Stimulated activated CD8-positive, alpha-beta memory T cell treated with anti-CD3 and anti-CD28 coated beads, Interleukin-7, amount 100 ng/mL, for 24 hours (primary cell): ENCODE measurements at places on chromosomes 7 and 10.

DNA sequence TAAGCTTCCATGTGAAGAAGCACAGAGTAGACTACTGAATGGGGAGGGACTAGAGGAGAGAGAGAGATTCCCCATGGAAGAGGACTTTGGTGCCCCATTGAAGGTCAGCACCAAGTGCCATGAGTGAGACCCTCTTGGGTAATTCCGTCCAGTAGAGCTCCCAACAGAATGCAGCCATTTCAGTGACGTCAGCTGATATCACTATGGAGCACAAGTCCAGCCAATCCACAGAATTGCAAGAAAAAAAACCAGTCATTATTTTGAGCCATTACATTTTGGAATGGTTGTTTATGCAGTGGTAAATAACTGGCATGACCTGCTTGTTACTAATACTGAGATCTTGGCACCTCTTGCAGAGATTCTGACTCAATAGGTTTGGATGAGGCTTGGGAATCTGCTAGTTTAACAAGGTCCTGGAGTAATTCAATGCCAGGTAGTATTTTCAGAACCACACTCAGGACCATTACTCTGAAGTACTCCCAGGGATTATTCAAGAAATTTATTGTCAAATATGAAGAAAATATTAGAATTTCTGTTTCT, 52.6 kb upstream of the SP8 start:
- DNase-seq: no peak

DNA sequence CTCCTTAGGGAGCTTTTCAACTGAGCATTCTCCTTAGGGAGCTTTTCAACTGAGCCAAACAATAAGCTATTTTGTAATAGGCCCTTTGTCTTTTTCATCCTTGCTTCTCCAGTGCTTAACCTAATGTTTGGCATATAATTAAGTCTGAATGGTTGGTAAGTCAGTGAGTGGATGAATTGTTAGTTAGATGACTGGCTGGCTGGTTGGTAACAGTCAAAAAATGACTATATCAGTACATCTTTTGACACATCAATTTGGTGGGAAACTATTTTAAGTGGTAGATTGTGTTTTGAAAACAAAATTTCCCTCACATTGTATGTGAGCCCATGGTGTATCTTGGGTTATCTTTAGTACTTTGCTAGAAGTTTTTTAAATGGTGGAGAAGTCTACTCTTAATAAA, 16.4 kb downstream of the ING3 start:
- DNase-seq: no peak

DNA sequence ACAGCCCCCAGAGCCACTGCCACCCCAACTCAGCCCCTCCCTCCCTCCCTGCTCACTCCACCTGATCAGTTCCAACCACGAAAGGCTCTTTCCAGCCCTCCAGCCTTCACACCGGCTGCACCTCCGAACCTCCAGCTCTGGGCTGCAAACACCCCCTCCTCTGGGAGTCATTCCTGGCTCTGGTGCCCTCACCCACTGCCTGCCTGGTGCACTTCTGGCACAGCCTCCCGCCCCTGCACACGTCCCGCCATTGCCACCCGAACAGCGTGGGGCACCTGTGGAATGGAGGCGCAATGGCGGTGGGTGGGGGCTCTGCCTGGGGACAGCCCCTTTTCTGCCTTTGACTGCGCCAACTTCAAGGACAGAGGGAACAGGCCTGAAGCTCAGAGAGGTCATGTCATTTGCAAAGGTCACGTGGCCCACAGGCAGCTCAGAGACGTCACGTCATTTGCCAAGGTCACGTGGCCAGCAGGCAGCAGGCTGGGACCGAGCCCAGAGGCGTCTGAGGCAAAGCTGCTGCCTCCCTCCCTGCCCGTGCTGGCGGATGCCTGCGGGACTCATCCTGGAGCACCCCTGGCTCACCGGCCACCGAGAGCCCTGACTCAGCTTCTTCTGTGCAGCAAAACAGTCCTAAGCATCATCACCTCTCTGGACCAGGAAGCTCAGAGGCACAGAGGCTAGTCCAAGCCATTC, 76.0 kb upstream of the DNAAF5 start:
- DNase-seq: no peak

DNA sequence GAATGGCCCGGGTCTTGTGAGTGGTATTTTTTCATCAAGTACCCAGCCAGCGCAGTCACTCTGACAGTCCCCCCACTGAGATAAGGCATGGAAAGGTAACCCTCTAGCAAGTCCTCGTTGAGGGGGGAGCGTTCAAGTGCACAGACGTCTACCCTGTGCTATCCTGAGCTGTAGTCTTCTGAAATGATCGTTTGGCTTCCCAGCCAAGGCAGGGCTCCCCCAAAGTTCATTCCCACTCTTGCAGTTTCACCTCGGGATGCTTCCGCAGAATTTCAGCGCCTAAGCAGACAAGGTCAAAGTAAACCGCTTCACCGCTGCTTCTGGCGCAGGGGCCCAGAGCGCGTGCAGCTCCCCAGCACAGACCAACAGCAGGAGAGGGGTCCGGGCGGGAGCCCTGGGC, 1.8 kb downstream of the INSYN2A start:
- no peak for DNase-seq

DNA sequence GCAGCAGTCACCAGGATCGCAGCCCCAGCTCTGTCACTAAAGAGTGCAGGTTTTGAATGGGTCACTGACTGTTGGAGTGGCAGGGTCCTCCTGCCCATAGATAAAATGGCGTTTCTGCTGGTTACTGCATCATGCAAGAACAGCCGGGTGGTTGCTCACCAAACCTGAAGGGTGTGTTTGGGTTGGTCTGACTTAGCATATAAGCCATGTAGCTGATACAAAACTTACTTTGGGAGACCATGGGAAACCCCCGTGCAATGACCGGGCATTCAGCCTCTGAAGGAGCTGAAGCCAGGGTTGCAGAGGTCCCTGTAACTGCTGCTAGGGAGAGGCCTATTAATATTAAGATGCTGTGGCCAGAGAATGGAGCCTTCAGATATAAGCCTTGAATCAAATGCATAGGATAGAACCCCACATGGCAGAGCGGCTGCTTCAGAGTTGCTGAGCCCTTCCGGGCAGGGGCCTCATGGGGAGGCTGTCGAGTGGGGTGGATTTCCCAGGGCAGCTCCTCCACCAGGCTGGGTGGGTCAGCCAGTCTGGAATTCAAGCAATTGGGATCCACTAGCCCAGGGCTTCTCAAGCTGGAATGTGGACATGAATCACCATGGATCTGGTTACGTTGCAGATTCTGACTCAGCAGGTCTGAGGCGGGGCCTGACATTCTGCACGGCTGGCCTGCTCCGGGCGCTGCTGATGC, 70.9 kb upstream of the CTBP2 start:
- no peak for DNase-seq

GRCh38 chr7:41035794-41036193, 667.1 kb downstream of the INHBA start:
- no peak for DNase-seq

- DNase-seq: no peak
These were observed 264.9 kb upstream of the FERD3L start for GRCh38 chr7:19410106-19410505.

- DNase-seq: no peak
These were observed 885.2 kb upstream of the AUTS2 start for GRCh38 chr7:68712956-68713495.

DNA sequence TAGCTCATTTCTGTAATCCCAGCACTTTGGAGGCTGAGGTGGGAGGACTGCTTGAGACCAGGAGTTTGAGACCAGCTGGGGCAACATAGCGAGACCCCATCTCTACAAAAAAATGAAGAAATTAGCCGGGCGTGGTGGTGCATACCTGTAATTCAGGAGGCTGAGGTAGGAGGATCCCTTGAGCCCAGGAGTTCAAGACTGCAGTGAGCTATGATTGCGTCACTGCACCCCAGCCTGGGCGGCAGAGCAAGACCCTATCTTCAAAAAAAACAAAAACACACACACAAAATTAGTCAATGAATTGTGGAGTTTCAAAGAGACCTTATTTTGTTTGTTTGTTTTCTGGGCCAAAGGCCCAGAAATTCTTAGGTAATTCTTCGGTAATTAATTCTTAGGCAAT, 110.0 kb downstream of the CUX1 start:
- no peak for DNase-seq

GRCh38 chr7:99112097-99112496, 31.8 kb downstream of the SMURF1 start:
- DNase-seq: no peak

DNA sequence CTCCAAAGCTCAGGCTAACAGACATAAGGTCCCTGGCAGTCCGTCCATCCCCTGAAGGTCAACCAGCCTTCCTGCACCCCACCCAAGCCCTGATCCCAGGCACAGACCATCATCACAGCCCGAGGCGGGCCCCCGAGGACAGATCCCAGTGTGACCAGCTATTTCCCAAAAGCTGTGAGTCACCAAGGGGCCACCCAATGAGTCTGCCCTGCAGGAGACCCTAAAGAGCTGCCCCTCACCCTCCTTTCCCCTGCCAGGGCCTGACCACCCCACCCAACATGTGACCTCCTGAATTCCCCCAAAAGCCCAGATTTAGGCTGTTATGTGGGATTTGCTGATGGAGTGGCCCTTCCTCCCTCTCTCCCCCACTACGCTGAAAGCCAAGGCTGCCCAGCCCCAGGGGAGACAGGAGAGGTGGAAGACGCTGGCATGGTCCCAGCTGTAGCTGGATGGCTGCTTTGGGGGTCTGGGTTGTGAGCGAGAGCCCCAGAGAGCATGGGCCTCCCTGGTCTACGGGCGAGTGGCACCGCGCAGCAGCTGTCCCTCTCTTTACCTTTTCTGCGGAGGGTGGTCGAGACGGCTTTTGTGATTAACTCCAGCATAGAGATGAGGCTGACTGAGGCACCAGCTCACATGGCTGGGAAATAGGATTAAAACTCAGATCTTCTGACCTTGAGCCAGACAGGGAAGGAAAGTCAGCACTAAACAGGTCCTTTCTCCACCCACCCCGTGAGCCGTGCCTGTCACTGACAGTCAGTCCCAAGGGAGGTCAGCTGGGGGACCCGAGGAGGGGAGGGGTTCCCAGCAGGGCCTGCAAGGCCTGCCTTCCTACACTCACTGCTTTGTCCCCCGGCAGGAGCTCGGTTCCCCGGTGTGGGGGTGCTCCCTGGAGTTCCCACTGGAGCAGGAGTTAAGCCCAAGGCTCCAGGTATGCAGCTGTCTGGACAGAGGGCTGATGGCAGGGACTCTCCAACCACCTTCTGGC, 16.7 kb downstream of the ELN start:
- no peak for DNase-seq

DNA sequence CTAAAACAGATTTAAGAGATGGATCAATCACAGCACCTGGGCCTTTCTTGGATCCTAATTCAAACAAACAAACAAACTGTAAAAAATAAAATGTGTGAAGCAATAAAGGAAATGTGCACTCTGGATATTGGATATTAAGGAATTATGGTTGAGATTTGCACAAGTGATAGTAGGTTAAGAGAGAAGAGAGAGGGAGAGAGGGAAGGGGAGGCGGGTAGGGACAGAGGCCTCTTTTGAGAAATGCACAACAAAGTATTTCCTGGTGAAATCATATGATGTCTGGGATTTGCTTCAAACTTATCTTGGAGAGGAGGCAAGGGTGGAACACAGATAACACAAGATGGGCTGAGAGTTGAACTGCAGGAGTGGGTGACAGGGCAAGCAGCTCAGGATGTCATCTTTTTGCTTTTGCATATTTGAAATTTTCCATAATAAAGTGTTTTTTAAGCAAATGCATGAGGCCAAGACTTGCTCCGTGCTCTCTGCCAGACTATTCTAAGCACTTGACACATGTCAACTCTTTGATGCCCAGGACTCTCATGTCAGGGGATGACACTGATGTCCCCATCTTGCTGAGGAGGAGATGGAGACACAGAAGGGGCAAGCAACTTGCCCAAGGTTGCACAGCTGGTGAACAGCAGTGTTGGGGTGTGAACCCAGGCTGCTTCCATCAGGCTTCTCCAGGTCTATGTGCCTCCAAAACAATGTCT, 9.1 kb upstream of the AEBP1 start:
- DNase-seq: no peak

DNA sequence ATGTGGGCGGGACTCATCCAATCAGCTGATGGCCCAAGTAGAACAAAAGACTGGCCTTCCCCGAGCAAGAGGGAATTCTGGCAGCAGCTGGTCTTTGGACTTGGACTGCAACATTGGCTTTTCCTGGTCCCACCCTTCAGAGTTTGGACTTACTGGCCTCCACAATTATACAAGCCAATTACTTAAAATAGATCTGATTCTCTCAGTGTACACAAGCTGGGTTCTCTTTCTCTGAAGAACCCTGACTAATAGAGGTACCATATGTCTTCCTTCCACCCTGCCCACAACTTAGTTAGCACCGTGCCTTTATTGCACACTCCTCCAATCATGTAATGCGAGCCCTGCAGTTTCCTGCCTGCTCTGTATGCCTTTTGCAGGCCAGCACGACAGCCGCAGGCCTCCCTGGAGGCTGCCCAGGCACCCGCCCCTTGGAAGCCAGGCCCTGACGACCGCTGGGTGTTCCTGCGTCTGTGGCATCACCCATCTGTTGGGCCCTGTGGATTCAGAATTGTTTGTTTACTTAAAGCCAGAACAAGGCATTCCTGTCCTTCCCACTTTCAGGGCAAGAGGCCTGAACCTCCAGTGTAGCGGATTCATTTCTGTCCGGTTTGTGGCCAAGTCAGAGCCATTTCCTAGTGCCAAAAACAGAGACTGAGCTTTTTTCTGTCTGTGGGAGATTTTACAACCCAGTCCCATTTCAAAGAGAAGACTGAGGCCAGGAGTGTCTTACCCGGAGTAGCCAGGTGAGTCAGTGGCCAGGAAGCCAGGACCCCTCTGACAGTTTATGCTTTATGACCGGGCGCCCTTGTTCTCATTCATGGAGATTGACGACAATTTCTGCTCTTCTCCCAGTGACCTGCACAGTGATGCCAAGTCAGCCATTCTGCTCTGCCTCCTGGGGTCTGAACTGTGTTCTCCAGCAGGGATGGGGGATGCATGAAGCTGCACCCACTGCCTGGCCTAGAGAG, 968 bp upstream of the INMT start:
- no peak for DNase-seq

DNA sequence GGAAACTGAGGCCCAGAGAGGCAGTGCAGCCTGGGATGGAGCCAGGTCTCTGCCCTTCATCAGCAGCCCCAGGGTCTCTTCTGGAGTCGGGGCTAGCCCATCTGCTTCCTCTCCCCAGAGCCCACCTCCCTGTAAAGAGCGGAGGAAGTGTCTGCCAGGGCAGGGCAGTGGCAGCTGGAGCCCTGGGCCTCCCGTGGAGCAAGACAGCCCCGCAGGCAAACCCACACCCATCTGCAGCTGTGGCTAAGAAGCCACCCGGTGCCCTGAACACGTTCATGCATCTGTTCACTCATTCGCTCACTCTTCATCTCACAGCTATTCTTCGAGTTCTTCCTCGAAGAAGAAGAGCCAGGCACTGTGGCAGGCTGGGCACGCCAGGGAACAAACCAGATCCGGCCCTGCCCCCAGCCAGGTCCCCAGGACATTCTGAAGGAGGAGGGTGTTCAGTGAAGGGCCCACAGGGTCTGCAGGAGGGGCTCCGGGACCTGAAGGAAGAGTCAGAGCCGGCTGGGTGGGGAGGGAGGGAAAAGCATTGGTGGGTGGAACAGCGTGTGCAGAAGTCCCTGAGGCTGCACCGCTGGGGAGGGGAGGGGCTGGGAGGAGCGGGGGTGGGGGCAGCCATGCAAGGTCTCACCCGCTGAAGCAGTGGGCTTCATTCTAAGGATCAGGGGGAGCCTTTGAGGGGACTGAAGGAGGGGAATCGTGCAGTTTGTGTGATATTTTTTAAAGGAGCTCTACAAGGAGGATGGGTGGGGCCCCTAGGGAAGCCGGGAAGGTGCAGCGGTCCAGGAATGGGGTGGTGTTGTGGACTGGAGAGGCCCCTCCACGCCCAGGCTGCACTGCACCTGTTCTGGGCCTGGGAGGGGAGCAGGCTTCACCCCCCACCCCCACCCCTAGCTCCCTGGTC, 99.1 kb downstream of the UNCX start:
- no peak for DNase-seq

- DNase-seq: no peak
These were observed 7.7 kb downstream of the INSIG1 start for GRCh38 chr7:155305231-155305904.

- no peak for DNase-seq
These were observed 36.6 kb downstream of the TRUB1 start for GRCh38 chr10:114974625-114975024.
